ENCODE measurements at places on chromosomes 5 and 9.
A peak's percentile ranks its signal among the peaks of the same experiment; 100 is the strongest.

DNA sequence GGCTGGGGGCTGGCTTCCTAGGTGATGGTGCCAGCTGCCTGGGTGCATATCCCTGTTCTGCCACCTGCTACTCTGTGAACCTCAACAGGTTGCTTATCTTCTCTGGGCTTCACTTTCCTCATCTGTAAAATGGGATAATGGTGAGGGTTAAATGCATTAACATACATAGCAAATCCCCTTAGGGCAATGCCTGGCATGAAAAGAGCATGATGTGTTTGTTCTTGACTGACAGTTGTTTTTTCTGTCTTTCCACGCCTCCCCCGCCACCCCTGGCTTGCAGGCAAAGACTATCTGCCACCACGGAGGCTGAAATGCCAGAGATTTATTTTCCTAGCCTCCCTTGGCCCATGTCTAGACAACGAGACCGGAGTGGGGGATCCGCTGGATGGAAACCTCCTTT is 280.5 kb downstream of the NSG2 start:
- no peak for DNase-seq

- no peak for DNase-seq
Observed at GRCh38 chr9:132791699-132792240, 86.3 kb downstream of the AK8 start.

GRCh38 chr9:116452634-116453033 is 234.5 kb upstream of the TRIM32 start:
- DNase-seq, result no peak

- peak; percentile 85 for DNase-seq
Observed at GRCh38 chr5:138178516-138179276, at the start of the genes BRD8 and KIF20A. Gene BRD8, minus strand, starts transcription at chr5:138178630. Its CDS starts 16 bp downstream, at chr5:138178614. Gene KIF20A, plus strand, starts transcription at chr5:138179112. Its CDS starts 569 bp downstream, at chr5:138179681.

DNA sequence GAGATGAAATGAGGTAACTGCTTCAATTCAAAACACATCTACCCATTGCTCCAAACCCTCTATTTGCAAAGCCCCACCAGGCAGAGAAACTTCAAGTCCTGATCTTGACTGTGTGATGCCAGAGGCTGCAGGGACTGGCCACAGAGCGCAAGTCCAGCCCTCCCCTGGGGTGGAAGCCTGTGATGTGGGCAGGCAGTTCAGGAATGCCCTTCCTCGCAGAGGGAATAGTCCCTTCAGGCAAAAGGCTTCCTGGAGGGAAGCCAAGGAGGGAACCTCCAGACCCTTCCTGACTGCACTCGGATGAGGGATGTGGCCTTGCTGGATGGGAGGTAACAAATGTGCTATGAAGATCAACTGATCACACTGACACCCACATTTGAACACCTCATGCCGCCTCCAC is 131.2 kb downstream of the SLIT3 start:
- DNase-seq, result no peak

DNA sequence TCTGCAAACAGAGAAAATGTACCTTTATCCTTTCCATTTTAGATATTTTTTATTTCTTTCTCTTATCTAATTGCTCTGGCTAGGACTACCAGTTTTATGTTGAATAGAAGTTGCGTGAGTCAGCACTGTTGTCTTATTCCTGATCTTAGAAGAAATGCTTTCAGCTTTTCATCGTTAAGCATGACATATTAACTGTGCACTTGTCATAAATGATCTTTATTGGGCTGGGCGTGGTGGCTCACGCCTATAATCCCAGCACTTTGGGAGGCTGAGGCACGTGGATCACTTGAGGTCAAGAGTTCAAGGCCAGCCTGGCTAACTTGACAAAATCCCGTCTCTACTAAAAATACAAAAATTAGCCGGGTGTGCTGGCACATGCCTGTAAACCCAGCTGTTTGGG is 8.2 kb upstream of the ECM2 start:
- DNase-seq, result no peak

DNA sequence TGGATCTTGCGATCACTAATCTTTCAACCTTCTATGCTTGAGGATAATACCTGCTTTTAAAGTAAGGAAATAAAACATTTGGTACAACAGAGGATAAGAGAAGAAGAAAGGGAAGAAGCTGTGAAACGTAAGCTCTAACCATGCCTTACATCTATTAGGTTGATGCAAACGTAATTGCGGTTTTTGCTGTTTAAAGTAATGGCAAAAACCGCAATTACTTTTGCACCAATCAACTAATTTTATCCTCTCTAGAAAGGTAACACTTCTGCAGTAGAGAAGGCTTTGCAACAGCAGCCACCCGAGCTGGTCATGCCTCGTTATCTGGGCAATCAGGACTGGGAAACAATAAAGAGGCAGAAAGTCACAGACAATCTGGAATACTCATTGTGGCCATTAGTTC is 224.1 kb downstream of the MED10 start:
- no peak for DNase-seq

GRCh38 chr5:122863721-122864120 is 18.3 kb downstream of the SNX24 start:
- DNase-seq, result no peak

DNA sequence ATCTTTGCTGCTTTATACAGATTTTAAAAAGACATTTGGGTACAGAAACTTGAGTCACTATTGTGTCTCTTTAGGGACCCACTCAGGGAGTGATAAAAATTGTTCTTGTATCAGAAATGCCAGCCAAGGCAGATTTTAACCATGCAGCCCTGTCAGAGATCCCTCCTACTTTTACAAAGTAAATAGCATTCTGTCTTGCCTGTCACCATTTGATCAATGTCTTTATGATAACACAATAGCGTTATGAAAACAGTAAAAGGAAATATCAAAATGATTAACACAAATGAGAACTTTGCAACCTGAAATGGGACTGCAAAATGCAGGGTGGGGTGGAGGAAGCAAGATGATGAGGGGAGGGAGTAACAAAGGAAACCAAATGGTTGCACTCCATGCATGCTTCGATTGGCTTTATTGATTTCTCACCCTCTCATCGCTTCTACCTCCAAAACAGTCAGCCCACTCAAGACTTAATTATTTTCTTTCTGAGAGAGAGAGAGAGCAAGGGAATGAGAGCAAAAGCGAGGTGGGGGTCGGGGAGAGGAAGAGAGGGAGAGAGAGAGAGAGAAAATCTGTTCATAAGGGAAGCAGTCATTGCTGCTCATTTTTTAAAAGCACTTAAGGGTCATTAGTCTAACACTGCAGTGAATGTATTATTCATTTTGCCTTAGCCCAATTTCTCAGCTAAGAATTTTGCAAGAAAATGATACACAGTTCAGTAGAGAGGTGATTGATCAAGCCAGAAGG is 576.5 kb downstream of the CSNK1G3 start:
- DNase-seq, result no peak

DNA sequence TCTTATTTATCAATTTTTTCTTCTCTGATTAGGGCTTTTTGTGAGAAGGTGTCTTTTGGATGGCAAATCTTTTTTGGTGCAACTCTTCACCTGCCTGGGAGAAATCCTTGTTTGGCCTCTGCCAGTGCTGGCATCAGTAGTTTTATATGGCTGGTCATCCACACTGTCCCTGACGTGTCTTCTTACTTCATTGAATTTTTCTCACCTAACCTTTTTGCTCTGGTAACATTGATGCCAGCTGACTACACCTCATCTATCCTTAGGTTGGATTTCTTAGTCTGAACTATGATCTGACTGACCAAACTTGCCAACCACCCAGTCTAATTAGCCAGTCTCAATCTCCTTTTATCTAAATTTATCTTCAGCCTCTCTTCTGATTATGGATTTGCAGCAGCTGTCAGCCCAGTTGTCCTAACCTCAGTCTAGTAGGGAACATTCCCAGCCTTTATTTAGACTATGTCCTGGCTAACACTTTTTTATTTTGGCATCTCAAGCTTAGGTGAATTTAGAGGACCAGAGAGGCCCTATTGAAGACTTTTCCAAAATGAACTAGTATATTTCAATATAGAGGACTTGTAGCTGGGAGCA is 10.6 kb upstream of the TMEM38B start:
- DNase-seq, result no peak

Data from activated T-cell treated with anti-CD3 and anti-CD28 coated beads for 24 hours (primary cell).